ENCODE measurements at places on chromosomes 6 and 20. TPM values are rescaled to one million over a fixed set of nuclear protein-coding genes. Genes with fewer than 3 reads are reported as not detected.

DNA sequence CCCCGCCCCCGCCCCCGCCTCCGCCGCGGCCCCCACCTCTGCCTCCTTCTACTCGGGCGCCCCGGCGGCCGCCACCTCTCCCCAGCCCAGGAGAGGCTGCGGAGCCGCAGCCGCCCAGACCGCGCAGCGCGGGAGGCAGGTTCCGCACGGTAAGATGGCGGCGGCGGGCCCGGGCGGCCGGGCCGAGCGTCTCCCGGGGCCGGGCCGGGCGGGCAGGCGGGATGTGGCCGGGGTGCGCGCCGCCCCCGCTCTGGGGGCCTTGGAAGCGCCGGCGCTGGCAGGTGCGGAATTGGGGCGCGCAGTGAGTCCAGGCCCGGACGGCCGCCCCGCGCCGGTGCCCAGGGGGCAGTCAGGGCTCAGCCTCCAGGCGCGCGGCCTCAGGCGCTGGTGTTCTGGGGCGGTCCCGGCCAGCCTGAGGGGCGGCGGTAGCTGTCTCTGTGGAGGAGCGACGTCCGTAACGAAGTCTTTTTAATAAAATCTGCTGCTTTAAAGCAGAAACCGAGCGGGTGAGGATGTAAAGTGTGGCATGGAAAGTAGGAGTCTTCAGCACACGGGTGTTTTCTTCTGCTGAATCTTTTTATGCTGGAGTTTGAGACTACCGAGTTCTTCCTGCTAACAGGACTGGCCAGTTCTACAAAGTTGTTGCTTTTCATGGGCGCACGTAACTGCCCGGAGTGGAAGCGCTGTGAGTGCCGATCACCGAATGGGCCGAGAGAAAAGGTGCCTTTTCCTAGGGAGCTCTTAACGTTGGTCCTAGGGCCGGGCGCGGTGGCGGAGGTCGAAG is at the start of gene GID8:
TSS of gene GID8 (plus strand) at position 43 of the 784 bp plus-strand sequence. CDS start 3,356 bp downstream, outside the sequence.
- H3K4me3 ChIP-seq: peak within 1 kb of the TSS; percentile 98
- no peaks in the 10 kb centered on the region for H3K27me3 ChIP-seq
- peak within 1 kb of the TSS; percentile 99 for H3K27ac ChIP-seq
- peaks cover 7% of the 10 kb centered on the region for H3K36me3 ChIP-seq
- peaks cover 28% of the 10 kb centered on the region for H3K4me1 ChIP-seq
- peak; percentile 68 for DNase-seq

DNA sequence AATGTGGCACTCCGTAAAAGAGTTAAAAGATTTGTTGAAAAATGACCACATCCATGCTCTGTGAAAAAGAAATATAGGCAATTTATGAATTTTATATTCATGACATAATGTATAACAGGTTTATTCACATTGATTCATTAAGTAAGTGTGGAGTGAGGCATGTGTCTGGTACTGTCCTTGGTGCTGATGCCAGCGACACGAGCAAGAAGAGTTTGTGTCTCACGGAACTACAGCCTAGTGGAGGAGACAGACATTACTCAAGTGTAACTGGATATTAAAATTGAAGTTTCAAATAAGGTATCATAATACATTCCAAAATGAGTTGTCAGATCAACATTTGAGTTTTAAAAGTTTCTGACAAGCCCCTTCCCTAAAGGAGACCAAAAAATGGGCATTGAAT is 158.2 kb upstream of the PRND start:
- no peak overlapping the region for H3K27ac ChIP-seq
- DNase-seq: no peak
- no peaks in the 10 kb centered on the region for H3K36me3 ChIP-seq
- H3K4me3 ChIP-seq: no peak overlapping the region
- H3K27me3 ChIP-seq: peaks cover 33% of the 10 kb centered on the region

DNA sequence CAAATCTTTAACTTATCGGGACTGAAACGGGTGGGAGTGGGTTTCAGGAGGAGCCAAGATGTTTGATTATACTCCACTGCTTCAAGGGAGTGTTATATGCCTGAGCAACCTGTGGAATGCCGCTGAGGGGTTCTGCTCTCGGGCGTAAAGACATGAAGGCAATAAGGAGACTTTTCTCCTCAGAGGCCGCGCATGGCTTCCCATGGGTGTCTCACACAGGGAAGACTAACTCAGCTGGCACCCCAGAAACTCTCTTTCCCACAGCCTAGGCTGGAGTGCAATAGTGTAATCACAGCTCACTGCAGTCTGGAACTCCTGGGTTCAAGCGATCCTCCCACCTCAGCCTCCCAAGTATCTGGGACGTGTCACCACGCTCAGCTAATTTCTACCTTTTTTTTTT is 5.1 kb upstream of the C20orf141 start:
- DNase-seq: no peak
- H3K4me1 ChIP-seq: peaks cover 6% of the 10 kb centered on the region
- peaks cover 45% of the 10 kb centered on the region for H3K27me3 ChIP-seq
- H3K4me3 ChIP-seq: no peak overlapping the region
- peaks cover 15% of the 10 kb centered on the region for H3K36me3 ChIP-seq

DNA sequence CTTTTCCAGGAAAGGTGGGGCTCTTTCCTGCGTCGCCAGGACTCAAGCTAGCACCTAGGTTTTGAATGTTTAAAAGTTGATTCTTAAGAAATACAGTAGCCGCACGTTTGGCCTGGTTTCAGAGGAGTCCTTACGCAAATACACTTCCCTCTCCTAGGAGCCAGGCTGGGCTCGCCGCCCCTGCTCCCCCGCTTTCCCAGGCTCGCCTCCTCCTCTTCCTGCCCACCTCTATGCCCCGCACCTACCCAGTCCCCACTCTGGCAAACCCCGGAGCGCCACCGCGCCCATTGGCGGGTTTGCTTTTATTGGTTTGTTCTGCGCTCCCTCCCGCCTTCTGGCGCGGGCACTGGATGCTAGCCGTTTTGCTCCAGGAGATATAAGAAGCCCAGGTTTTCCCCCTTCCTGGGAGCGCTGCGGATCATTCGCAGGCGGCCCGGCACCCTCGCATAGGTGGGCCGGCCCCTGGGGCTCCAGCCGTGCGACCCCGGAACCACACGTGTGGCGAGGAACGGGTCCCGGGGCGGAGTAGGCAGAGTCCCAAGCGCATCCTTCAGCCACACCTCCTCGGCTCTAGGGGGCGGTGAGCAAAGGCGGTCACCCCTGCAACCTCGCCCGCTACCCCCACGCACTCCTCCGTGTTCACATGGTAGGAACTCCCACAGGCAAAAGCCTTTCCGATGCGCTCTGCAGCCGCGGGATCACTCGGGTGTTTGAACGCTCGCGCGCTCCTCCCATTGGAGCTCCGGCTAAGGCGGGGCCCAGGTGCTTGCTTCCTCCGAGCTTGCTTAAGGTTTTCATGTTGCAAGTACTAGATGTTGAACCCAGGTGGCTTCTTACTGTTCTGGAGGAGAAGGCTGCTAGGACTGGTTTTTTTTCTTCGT is 119.0 kb downstream of the RTN4IP1 start:
- H3K4me1 ChIP-seq: peaks cover 45% of the 10 kb centered on the region
- peak overlapping the region; percentile 45 for H3K27ac ChIP-seq
- peaks cover 14% of the 10 kb centered on the region for H3K27me3 ChIP-seq
- H3K36me3 ChIP-seq: no peaks in the 10 kb centered on the region
- peak; percentile 74 for DNase-seq

DNA sequence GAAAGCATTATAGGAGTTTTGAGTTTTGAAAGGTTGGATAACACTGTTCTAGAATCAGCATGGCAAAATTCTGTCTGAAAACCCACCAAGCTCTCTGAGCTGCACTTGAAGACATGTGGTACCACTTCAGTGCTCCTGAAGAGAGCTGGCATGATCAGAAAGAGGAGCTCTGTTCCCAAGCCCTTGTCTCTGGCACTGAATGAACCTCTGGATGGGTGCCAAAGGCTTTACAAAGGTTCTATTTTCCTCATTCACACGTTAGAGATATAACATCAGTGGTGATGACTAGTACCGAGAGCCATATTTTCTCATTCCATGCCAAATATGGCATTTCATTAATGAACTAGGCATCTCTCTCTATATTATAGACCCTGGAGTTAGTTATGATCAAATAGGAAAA is 301.8 kb upstream of the ID4 start:
- DNase-seq: no peak
- H3K27ac ChIP-seq: no peak overlapping the region
- H3K4me3 ChIP-seq: no peak overlapping the region
- no peaks in the 10 kb centered on the region for H3K36me3 ChIP-seq
- H3K27me3 ChIP-seq: no peaks in the 10 kb centered on the region

DNA sequence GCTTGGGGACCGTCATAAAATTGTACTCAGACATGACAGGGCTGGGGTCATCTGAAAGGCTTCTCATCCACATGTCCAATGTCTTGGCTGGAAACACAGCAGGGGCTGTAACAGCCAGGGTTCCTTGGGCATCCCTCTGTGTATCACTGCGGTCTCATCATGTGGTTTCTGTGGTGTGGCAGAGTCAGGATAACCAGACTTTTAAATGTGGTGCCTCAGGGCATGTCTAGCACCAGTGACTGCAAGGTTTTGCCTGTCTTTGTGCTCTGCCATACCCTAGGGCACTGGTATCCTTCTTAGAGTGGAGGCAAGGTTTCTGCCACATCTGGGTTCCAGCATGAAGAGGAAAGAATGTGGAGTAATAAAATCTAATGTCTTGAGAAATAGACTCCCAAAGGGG is 124.2 kb downstream of the PLEKHG1 start:
- H3K27ac ChIP-seq: no peak overlapping the region
- peaks cover 43% of the 10 kb centered on the region for H3K27me3 ChIP-seq
- DNase-seq: no peak

DNA sequence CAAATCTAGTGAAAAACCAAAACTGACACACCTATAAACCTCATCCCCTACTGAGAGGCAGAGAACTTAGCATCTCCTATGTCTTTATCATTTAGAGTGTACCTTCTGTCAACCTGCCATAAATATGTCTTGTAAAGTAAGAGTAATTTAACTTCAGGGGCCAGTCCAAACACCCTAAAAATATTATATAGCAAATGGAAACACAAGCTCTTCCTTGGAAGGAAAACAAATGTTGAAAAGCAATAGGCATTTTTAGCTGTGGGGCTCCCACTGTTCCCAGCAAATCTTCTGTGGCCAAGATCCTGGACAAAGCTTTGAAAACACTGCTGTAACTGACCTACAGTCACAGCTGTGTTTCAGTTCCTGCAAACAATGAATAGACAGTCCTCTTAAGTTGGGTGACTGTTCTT is 140.0 kb upstream of the RNF217 start:
- no peaks in the 10 kb centered on the region for H3K4me1 ChIP-seq
- H3K4me3 ChIP-seq: no peak overlapping the region
- H3K27ac ChIP-seq: no peak overlapping the region
- DNase-seq: no peak
- H3K27me3 ChIP-seq: no peaks in the 10 kb centered on the region
- no peaks in the 10 kb centered on the region for H3K36me3 ChIP-seq

DNA sequence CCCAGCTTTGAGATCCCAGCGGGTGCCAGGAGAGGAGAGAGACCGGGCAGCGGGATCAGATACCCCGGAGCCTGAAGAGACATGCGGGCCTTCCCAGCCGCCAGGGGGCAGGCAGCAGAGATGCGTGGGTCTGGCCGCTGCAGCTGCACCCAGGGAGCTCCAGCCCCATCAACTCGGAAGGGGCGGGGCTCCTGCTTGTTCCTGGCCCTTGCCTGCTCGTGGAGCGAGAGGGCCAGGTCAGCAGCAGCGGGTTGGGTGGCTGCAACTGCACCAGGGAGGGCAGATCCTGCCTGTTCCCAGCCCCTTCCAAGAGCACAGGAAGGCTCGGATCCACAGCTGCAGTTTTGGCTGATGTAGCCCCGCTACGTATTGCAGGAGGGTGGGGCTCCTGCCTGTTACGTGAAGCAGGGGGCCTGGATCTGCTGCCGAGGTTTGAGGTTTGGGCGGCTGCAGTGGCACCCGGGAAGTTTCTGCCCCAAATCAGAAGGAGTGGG is 532.8 kb downstream of the RFPL4B start:
- H3K4me3 ChIP-seq: no peak overlapping the region
- H3K4me1 ChIP-seq: no peaks in the 10 kb centered on the region
- peak; percentile 1 for DNase-seq
- H3K27ac ChIP-seq: no peak overlapping the region

DNA sequence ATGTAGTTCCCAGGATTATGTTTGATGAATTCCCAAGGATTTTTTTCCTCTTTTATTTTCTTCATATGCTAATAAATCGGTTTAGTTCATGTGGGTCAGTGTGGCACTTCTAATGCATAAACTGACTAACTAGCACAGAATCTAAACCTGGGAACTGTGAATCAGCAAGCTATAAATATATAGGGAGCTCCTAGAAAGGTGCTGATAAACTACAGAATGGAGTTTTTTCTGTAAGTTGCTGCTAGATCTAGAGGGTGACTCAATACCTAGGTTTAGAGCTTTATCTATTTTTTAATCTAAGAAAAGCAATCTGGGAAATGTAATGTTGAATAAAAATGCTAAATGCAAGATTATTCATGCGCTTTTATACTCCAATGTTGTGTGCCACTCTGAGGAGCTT is 118.8 kb upstream of the PTCHD4 start:
- H3K36me3 ChIP-seq: no peaks in the 10 kb centered on the region
- no peak for DNase-seq
- H3K27me3 ChIP-seq: no peaks in the 10 kb centered on the region
- H3K27ac ChIP-seq: no peak overlapping the region
- no peak overlapping the region for H3K4me3 ChIP-seq
- H3K4me1 ChIP-seq: no peaks in the 10 kb centered on the region

GRCh38 chr20:6766433-6766832 is 1.1 kb upstream of the BMP2 start:
- H3K27ac ChIP-seq: no peak overlapping the region
- H3K4me1 ChIP-seq: no peaks in the 10 kb centered on the region
- peaks cover 3% of the 10 kb centered on the region for H3K36me3 ChIP-seq
- H3K4me3 ChIP-seq: no peak overlapping the region
- no peak for DNase-seq

DNA sequence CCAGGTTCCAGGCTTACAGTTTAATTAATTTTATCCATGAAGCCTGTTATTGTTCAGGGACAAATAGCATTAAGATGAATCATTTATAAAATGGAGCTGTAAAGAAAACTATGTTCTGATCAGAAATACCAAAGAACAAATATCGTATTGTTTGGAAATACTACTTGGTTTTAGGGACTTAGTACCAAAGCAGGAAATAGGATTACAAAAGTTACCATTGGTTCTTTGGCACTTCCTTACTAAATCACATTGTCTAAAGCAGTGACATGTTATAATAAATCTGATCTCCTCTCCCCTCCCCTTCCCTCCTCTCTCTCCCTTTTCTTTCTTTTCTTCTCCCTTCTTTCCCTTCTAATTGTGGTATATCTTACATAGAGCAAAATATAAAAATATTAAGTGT is 29.6 kb downstream of the CRYBG1 start:
- H3K4me3 ChIP-seq: no peak overlapping the region
- DNase-seq: no peak
- H3K4me1 ChIP-seq: no peaks in the 10 kb centered on the region
- H3K27ac ChIP-seq: no peak overlapping the region

- H3K4me3 ChIP-seq: no peak overlapping the region
- no peaks in the 10 kb centered on the region for H3K4me1 ChIP-seq
- no peaks in the 10 kb centered on the region for H3K27me3 ChIP-seq
- DNase-seq: no peak
- H3K36me3 ChIP-seq: no peaks in the 10 kb centered on the region
These were observed 172.1 kb upstream of the ID4 start for GRCh38 chr6:19664878-19665612.

- peaks cover 6% of the 10 kb centered on the region for H3K27me3 ChIP-seq
- H3K4me1 ChIP-seq: no peaks in the 10 kb centered on the region
- H3K4me3 ChIP-seq: no peak overlapping the region
- no peaks in the 10 kb centered on the region for H3K36me3 ChIP-seq
- DNase-seq: no peak
- no peak overlapping the region for H3K27ac ChIP-seq
These were observed 41.8 kb upstream of the DST start for GRCh38 chr6:56684342-56685101.

GRCh38 chr6:118277631-118278030 is 270.5 kb upstream of the PLN start:
- H3K36me3 ChIP-seq: no peaks in the 10 kb centered on the region
- no peaks in the 10 kb centered on the region for H3K4me1 ChIP-seq
- peaks cover 27% of the 10 kb centered on the region for H3K27me3 ChIP-seq
- no peak overlapping the region for H3K4me3 ChIP-seq

Gene EYA4
- total RNA-seq: not detected

Data from activated T-cell treated with anti-CD3 and anti-CD28 coated beads, Interleukin-2, amount 50 U/mL, for 72 hours (primary cell).